Adrenal gland (tissue), 19 donors: ENCODE measurements at places on chromosomes 6 and 20. TPM values are rescaled to one million over a fixed set of nuclear protein-coding genes. Genes with fewer than 3 reads are reported as not detected.
A peak's percentile ranks its signal among the peaks of the same experiment; 100 is the strongest.

OR2H1 gene
- not detected for total RNA-seq

DNA sequence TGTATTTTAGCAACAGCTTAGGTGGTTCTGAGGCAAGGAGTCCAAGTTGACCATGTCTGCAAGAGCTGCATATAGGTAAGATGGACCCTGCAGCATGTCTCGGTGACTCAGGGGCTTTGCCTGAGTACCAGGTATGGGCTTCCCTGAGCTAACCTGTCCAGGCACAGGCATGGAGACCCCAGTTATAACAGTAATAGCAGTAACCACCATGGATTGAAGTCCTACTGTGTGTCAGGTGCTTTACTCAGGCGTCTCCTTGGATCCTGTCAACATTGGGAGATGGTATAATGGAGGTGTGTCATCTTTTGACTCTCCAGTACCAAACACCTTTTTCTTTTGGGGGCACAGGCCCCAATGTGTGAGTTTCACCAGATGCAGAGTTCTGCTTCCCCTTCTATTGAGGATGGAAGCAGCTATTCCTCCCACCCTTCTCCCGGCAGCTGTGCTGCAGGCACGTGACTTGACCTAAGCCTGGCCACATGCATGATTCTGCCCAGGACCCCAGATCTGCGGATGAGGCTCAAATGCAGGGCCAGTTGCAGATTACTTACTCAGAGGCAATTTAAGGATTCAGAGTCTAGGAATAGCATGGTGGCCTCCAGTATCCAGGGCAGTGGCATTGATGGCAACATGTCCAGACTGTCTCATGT, 13.8 kb downstream of the TREM1 start:
- no peaks in the 10 kb centered on the region for H3K4me1 ChIP-seq
- H3K36me3 ChIP-seq: no peaks in the 10 kb centered on the region
- no peaks in the 10 kb centered on the region for H3K27me3 ChIP-seq
- DNase-seq: no peak
- H3K27ac ChIP-seq: no peak overlapping the region
- no peak overlapping the region for H3K4me3 ChIP-seq

DNA sequence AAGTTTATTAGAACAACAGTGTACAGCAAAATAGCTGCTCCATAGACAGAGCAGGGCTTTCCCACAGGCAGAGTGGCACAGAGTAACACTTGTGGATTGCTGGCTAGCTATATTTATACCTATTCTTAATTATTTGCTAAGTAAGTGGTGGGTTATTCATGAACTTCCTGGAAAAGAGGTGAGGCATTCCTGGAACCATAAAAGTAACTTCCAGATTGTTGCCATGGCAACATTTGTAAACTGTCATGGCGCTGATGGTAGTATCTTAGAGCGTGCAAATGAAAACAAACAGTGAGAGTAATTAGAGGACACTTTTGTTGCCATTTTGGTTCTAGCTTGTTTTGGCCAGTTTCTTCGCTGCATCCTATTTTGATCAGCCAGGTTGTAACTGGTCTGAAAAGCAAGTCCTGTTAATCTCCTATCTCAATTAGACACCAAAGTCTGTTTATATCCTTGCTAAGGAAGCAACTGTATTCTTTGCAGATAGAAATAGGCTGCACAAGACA, 23.9 kb downstream of the DEFB114 start:
- no peaks in the 10 kb centered on the region for H3K36me3 ChIP-seq
- no peaks in the 10 kb centered on the region for H3K4me1 ChIP-seq
- H3K27me3 ChIP-seq: no peaks in the 10 kb centered on the region
- no peak overlapping the region for H3K4me3 ChIP-seq
- no peak for DNase-seq

DNA sequence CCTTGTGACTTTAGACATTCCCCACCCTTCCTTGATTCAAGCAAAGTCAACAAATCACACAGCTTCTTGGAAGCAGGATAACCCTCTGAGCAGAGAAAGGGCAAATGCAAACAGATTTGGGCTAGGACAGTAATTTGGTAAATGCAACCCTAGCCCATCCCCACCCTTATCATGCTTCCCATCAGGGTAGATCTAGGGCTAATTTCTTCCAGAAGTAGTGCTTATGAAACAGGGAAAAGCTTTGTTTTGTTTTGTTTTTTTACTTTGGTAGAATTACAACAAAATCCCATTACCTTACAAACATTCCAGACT, 525.1 kb upstream of the NOX3 start:
- no peak overlapping the region for H3K27ac ChIP-seq
- H3K36me3 ChIP-seq: no peaks in the 10 kb centered on the region
- no peak overlapping the region for H3K4me3 ChIP-seq
- no peak for DNase-seq
- H3K27me3 ChIP-seq: no peaks in the 10 kb centered on the region

GRCh38 chr6:4281341-4282293, 146.2 kb upstream of the ECI2 start:
- no peaks in the 10 kb centered on the region for H3K36me3 ChIP-seq
- DNase-seq: peak; percentile 61
- H3K27me3 ChIP-seq: no peaks in the 10 kb centered on the region
- no peak overlapping the region for H3K27ac ChIP-seq
- no peak overlapping the region for H3K4me3 ChIP-seq

- no peak overlapping the region for H3K27ac ChIP-seq
- no peaks in the 10 kb centered on the region for H3K27me3 ChIP-seq
- H3K4me3 ChIP-seq: no peak overlapping the region
- H3K4me1 ChIP-seq: no peaks in the 10 kb centered on the region
Measured at GRCh38 chr6:36577301-36577700, 16.9 kb upstream of the SRSF3 start.

DNA sequence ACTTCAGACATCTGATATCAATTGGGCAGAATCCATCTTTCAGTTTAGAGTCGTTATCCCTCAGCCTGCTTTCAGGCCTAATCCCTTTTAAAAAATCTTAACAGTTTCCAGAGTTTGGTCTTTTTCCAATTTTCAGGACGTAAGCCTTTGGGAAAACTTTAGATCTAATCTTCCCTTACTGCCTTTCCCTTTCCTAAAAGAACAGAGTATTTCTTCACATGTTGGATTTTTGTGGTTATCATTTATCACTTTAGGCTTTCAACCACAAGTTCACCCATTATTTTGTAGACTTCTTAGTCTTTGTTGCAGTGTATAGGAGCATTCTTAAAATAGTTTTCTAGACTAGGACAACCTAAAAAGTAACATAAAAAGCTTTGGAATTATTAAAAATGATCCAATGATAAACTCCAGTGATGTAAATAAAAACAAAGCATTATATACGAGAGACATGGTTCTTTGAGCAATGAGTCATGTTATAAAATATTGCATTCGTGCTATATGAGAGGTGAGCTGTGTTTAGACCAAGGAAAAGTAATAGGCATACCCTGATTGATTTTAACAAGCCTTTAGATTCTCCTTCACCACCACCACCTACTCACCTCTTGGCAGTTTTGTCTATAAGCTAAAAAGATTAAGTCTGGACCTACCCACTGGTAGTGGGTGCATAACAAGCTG, 90.4 kb upstream of the MCHR2 start:
- H3K4me1 ChIP-seq: no peaks in the 10 kb centered on the region
- DNase-seq: no peak
- no peak overlapping the region for H3K27ac ChIP-seq
- no peaks in the 10 kb centered on the region for H3K36me3 ChIP-seq

- H3K27ac ChIP-seq: no peak overlapping the region
- no peaks in the 10 kb centered on the region for H3K36me3 ChIP-seq
- no peak overlapping the region for H3K4me3 ChIP-seq
- no peak for DNase-seq
- no peaks in the 10 kb centered on the region for H3K27me3 ChIP-seq
Measured at GRCh38 chr6:119980802-119981201, 631.2 kb upstream of the MAN1A1 start.

DNA sequence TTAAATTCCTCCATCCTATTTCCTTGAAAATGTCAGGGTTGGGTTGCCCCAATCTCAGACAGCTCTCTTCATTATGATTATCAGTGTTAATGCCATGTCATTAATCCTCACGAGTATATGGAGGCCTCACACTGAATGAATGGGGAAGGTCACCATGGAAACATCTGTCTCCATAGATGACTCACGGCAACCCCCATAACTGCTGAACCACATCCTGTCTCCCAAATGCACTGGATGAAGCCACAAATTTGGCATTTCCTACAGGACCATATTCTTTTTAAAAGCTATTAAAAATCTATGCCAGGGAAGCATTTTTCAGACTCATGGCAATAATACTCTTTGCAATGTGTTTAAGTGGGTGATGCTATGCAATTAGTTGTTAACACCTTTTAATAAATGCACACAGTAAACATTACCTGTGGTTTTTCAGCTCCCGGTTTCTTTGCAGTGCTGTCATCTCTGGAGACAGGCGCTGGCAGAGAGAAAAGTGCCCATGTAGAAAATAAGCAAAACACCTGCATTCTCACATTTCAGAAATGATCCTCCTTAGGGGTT, 80.1 kb upstream of the PTPRK start:
- no peaks in the 10 kb centered on the region for H3K36me3 ChIP-seq
- DNase-seq: no peak
- H3K4me1 ChIP-seq: no peaks in the 10 kb centered on the region
- no peak overlapping the region for H3K27ac ChIP-seq
